Fibroblast of skin of right biceps (primary cell): ENCODE measurements at places on chromosomes 3 and 15.

DNA sequence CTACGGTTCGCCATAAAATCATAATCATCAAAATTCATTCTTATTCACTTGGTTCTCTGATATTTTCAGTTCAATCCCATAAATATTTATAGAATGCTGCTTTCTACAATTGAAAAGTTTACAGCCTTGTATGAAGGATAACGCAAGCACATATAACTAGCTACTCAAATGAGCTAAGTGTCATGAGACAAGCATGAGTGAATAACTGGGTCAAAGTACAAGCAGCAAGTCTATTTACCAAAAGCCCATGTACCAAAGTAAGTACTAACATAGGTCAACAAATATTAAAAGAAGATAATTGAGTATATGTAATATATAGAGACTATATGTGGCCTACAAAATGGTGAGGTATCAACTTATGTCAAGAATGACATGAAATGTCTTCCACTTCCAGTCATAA lies 596.6 kb downstream of the GBE1 start:
- DNase-seq: no peak

- DNase-seq: peak; percentile 16
These were observed 794.9 kb downstream of the NTRK3 start for GRCh38 chr15:87461631-87462030.

GRCh38 chr3:100873611-100874010 lies 119.6 kb downstream of the ABI3BP start:
- DNase-seq: no peak

GRCh38 chr3:149507491-149508324 lies 33.2 kb downstream of the TM4SF4 start:
- DNase-seq: peak; percentile 30

DNA sequence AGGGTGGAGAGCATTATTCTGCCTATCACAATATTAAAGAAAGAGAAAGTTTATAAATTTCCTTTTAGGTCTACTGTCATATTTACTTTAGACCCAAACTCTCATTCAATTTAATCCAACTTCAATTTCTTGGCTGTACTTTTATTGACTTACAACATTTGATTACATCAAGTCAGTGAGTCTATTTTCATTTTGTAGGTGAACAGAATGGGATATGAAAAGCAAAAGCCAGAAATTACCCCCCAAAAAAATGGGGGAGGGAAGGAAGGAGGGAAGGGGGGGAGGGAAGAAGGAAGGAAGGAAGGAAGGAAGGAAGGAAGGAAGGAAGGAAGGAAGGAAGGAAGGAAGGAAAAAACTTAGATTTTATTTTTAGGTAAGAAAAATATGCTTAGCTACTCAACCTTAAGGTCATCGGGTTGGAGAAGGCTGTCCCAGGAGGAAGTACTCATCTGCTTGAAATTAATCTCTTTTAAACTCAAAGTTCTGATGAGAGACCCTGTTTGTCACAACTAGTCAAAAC lies 320.1 kb upstream of the ATP11B start:
- DNase-seq: no peak

DNA sequence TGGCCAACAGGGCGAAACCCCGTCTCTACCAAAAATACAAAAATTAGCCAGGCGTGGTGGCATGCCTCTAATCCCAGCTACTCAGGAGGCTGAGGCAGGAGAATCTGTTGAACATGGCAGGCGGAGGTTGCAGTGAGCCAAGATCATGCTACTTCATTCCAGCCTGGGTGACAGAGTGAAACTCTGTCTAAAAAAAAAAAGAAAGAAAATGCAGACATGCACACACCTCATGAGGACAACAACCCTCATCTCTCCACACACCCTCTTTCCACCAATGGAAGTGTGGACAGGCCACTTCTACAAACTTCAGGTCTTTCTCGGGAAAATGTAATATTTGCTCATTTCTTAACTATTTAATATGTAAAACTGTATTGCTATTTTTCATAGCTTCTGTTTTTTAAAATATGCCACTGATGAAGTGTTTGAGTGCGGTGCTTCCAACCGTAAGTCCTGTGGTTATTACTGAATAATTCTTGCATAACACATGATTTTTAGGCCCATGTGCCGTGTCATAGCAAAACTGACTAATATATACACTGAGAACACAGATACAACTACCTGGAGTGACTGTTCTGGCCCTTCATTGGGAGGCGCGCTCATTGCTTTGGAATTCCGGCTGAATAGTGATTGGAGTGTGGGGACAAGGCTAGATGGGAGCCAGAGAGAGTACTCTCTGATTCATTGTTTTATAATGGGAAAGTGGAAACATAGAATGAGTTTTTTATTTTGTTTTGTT lies 23.1 kb downstream of the LRRC31 start:
- peak; percentile 93 for DNase-seq

- DNase-seq: peak; percentile 62
These were observed 37.7 kb upstream of the LCTL start for GRCh38 chr15:66603301-66604179.

DNA sequence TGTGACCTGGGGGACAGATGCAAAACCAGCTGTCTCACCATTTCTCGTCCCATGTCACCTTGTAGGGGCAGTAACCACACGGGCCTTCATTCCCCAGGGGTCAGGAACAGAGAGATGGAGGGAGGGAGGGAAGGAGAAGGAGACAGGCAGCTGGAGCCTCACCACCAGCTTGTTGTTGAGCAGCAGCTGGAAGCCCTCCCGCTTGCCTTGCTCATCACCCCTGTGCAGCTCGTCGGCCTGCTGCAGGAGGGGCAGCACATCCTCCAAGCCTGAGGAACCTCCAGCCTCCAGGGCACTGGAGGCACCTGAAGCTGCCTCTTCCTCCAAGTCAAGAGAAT lies 10.3 kb downstream of the RMDN3 start:
- DNase-seq: no peak

DNA sequence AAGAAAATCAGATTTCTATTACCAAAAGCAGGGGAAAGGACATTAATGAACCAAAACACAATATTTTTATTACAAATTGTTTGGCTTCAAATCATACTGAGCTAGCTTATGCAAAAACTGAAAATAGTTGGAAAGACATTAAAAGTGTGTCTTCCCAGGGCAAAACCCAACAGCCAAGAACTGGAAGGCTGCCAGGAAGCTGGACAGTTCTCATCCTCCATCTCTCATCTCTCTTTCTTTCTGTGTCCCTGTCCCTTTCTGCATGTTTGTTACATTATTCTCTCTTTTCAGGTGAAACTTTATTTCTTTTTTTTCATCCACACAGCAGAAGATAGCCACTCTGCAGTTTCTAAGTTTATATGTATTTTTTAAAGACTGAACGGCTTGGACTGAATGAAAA lies 41.1 kb upstream of the SNTN start:
- peak; percentile 12 for DNase-seq
